ENCODE measurements at places on chromosomes 11 and 22.
A peak's percentile ranks its signal among the peaks of the same experiment; 100 is the strongest.

- DNase-seq, result no peak
Observed at GRCh38 chr11:126098204-126098769, 35.6 kb upstream of the CDON start.

DNA sequence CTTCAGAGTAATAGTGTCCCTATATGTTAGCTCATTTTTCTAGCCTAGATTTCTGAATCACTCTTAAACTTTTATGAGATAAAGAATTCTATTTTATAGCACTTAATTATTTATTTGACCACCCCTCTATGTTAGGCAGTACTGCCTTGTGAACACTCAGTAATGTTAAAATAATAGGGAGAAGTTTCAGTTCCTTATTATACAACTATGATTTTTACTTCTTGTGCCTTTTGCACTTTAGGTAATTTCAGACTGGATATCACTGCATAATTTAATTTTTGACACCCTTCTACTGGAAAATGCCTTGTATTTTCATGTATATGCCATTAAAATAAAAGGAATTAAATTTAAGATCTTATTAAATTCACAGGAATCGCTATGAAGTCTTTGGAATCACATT, 3.1 kb downstream of the BCO2 start:
- no peak for DNase-seq

DNA sequence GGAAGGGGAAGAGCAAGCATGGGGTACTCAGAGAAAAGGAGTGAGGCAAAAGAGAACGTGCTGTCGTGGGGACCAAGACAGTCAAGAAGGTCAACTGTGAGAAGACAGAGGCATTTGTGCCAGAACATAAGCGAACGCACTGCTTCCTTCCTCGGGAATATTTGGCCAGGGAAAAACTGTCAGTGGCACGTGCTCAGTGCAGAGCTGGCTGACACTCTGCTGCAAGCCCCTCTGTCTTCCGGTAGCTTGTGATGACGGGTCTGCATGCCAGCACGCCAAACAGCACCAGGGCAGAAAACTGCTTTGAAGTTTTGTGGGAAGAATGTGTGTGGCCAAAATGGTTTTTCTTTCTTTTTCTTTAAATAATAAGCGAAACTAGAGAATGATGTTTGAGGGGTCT, 60.6 kb downstream of the SMCO4 start:
- no peak for DNase-seq

- no peak for DNase-seq
Observed at GRCh38 chr22:44807915-44808690, 55.7 kb downstream of the ARHGAP8 start.

- no peak for DNase-seq
Observed at GRCh38 chr22:28282405-28283067, 363.5 kb upstream of the PITPNB start.

DNA sequence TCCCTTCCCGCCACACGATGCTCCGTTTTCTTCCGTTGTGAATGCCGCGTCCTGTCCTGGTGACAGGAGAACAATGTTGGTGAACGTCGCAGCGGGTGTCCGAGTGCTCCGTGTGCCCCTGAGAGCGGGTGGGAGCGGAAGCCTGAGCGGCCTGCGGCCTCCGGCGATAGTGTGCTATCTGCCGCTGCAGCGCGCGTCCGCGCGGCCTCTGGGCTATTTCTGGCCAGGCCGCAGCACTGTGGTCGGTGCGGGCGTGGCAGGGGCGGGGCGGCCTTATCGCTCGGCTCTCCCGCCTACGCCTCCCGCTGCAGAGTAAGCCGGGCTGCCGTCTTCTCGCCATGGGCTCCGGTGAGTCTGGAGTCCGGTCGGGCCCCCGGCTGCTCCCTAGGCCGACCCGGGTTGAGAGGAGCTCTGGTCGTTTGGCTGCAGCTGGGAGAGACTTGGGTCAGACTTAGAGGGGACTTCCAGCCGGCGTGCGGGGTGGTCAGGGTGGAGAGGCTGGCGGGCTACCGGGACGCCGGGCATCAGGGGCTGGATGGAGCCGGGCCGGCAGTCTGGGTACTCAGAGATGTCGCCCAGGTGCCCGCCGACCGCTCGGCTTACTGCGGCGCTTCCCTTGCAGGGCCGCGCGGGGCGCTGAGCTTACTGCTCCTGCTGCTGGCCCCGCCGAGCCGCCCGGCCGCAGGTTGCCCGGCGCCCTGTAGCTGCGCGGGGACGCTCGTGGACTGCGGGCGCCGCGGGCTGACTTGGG, at the start of gene GP1BB:
TSS of gene GP1BB (plus strand) at position 308 of the 751 bp plus-strand sequence. CDS start at position 339, 31 bp downstream.
- DNase-seq, result no peak

GRCh38 chr22:31943978-31944699, at the start of gene YWHAH:
Gene YWHAH, plus strand, starts transcription at chr22:31944535. Its CDS starts 199 bp downstream, at chr22:31944734.
- DNase-seq, result peak; percentile 94

DNA sequence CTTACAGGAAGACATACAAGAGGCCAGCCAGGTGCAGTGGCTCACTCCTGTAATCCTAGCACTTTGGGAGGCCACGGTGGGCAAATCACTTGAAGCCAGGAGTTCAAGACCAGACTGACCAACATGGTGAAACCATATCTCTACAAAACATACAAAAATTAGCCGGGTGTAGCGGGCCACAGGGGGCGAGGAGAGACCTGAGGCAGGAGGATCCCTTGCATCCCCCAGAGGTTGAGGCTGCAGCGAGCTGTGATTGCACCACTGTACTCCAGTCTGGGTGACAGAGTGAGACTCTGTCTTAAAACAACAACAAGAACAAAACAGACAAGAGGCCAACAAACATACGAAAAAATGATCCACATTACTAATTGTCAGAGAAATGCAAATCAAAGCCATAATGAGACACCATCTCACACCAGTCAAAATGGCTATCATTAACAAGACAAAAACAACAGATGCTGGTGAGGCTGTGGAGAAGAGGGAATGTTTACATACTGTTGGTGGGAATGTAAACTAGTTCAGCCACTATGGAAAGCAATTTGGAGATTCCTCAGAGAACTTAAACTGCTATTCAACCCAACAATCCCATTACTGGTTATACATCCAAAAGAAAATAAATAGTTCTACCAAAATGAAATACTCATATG, 498.8 kb upstream of the ARHGAP42 start:
- no peak for DNase-seq

DNA sequence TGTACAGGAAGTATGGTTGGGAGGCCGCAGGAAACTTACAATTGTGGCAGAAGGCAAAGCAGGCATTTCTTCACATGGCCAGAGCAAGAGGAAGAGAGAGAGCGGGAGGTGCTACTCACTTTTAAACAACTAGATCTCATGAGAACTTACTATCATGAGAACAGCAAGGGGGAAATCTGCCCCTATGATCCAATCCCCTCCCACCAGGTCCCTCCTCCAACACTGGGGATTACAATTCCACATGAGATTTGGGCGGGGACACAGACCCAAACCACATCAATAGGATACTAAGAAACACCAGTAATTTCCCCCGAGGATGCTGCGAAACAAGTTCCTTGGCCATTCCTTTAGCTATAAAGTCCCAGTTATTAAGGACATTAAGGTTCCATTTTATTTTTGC, 94.1 kb upstream of the SC5D start:
- DNase-seq, result no peak

- no peak for DNase-seq
Observed at GRCh38 chr11:26985943-26986342, 8.0 kb upstream of the FIBIN start.

DNA sequence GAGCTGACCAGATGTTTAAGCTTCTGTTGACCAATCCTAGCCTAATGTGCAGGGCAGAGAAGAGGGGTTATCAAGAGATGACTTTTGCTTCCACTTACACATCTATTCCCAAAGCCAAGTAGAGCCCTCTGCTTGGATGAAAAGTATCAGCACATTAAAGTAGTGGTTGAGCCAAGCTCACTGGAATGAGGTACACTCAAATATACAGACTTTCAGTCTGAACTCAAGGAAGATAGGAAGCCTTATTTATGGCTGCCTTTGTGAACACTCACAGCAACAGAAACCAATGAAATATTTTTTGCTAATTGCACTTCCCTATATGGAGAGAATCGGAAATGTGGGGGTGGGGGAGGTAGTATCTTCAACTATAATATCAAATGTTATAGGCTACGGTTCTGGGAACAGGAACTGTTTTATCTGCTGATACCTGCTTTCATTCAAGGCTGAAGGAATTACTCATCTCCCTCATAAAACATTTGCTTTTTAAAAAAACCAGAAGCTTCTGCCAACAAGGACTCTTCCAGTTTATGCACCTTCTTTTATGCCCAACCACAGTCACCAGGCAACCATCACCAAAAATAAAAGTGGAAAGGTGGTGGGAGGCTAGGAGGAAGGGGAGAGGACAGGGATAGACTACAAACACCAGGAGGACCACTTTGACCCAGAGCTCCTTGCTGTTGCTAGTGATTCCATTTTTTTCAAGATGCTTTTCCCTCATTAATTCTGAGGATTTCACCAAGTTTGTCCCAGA, 91.2 kb downstream of the CLPB start:
- DNase-seq, result no peak

GRCh38 chr11:67372993-67373647, at the start of gene CLCF1:
Gene CLCF1, minus strand, starts transcription at chr11:67373598. Its CDS starts 59 bp downstream, at chr11:67373539.
- no peak for DNase-seq

DNA sequence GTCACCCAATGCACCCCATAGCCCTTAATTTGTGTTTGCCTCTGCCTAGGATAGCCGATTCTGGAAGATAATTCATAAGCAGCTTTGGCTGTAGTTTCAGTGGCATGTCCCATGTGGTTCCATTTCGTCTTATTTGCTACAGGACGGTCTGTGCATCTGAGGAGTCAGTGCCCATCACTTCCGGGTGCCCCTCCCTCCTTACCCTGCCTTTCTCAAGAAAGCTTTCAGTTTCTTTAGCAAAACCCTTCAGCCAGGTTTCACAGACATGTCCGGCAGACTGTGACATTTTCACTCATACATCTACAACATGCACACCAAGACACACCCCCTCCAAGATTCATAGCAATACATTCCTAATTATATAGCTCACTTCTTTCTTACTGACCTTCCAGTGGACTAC, 14.3 kb downstream of the TP53AIP1 start:
- no peak for DNase-seq

GRCh38 chr11:1843796-1844195, 5.0 kb downstream of the TNNI2 start:
- DNase-seq, result no peak

DNA sequence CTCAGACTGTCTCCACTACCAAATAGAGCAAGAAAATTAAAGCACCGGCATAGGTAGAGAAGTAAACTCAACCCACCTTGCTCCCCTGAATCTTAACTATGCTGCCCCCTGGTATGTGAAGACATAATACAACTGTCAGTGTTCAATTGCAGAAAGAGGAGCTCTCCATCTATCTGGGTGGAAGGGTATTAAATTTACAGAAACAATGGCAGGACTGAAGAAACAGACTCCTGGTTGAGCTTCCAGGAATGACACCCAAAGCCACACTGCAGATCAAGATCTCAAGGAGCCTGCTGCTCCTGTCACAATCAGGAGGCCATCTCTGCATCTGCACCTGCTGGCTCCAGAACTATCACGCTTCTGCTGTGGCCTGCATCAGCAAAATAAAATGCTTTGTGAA, 132.1 kb upstream of the BMAL1 start:
- DNase-seq, result no peak

DNA sequence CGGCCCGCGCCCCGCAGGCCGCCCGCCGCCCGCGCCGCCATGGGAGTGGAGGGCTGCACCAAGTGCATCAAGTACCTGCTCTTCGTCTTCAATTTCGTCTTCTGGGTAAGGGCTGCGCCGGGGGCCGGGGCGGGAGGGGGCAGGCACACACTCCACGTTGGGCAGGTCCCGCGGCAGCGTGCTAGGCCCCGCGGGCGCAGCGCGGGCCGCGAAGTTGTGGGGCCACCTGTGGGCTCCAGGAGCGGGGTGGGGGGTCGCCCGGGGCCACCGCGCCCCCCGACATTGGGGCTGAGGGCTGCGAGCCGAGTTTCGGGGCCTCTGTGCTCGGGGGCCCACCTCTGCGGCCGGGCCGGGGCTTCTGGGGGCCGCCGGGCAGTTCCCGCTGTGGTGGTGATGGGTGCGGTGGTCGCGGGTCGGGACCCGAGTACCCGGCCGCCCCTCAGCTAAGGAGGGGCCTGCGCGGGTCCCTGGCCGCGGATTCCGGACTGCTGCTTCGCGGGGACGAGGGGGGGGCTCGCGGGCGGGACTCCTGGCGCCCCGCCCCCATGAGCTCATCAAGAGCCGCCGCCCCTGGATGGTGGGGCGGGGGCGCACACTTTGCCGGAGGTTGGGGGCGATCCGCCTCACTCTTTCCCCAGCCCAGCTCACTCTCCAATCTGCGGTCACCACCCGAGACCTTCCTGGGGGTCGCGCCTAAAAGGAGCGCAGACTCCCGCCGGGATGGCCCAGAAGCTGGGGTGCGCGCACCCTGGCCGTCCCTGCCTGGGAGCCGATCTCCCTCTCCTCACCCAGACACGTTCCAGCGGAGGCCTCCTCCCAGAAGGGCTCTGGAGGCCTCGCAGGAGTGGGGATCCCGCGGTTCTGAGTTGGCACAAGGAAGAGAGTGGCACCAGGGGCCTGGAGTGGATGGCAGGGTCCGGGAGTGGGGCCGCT, 667 bp downstream of the CD81 start:
- DNase-seq, result peak; percentile 14

GRCh38 chr11:2091786-2092463, 47.3 kb downstream of the IGF2 start:
- no peak for DNase-seq

GRCh38 chr11:3245071-3245470, 12.9 kb upstream of the MRGPRE start:
- DNase-seq, result peak; percentile 31

- no peak for DNase-seq
Observed at GRCh38 chr22:46043816-46044620, 67.1 kb upstream of the WNT7B start.

DNA sequence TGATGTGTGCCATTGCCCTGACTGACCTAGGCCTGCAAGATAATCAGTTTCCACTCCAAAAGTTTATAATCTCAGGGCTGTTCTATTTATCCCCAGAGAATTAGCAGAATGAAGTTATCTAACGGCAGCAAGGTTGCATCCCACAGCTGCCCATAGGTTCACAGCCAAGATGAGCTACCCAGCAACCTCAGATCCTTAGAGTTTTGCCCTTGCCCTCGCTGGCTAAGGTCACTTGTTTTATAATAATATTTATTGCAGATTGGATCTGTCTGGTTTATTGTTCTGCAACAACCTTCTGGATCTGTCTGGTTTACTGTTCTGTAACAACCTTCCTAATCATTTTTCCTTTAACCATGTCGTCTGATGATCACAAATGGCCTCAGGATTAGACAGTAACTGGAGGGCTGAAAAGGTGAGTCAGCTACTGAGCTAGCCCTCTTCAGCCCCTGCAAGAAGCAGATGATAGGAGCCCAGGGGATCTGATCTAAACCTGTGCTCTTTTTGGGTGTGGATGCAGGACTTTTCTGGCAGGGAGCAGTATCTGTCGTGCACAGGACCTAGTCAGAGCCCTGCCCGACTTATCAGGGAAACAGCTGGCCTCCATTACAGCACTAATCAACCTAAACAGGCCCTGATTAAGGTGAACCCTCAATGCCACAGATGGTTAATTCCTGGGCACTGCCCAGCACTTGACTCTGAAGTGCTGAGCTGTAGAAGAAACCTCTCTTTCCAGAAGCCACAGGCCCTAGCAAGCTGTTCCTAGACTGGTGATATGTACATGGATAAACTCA, 642.9 kb upstream of the KIRREL3 start:
- no peak for DNase-seq

All from NCI-H1092 treated with DMSO at 0.1 percent for 48 hours (cell line).